ENCODE measurements at places on chromosomes 7 and 10.

GRCh38 chr7:130160455-130160854 lies 44.8 kb downstream of the TMEM209 start:
- DNase-seq, result no peak

DNA sequence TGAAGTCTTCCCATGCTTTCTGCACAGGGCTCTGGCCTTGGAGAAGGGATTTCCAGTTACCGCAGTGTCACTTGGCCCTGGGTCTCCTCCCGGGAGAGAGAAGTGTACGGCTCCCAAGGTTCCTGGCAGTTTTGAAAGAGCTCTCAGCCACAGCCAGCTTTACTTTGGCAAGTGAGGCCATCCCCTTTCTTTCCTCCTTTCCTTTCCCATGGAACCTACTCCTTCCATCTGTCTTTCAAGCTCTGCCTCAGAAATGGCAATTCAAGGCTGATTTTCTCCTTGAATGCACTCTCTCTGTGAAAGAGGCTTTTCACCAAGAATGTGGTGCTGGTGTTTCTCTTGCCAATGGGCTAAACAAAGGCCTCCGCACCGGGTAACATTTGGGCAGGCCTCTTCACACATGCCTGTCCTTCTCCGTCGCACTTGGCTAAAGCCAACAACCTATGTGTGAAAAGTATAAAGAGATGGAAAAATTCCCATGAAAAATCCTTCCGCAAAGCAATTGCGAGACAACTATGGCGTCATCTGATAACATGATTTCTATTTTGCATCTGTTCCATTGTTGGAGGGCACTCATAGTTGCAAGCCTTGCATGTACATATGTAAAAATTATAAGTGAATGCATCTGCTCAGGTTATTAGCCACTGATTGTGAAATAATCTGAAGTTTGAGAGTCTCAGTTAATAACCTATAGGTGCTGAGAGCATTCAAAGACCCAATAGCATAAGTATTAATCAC lies 125.4 kb downstream of the PFKFB3 start:
- no peak for DNase-seq

DNA sequence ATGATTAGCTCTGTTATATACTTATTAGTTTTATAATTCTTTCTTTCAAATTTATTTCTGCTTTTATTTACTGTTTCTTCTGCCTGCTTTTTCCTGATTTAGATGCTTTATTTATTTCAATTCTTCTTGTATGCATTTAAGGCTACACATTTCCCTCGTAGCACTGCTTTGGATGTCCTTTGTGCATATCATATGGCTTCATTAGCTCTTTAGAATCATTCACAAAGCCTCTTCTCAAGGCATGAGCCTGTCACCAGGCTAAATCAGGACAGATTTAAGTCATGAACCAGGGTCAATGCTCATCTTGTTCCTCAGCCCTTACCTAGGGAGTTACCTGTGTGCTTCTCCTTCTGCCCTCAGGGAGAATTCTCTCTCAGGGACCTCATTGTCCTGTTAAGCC lies 56.3 kb downstream of the BAMBI start:
- no peak for DNase-seq

DNA sequence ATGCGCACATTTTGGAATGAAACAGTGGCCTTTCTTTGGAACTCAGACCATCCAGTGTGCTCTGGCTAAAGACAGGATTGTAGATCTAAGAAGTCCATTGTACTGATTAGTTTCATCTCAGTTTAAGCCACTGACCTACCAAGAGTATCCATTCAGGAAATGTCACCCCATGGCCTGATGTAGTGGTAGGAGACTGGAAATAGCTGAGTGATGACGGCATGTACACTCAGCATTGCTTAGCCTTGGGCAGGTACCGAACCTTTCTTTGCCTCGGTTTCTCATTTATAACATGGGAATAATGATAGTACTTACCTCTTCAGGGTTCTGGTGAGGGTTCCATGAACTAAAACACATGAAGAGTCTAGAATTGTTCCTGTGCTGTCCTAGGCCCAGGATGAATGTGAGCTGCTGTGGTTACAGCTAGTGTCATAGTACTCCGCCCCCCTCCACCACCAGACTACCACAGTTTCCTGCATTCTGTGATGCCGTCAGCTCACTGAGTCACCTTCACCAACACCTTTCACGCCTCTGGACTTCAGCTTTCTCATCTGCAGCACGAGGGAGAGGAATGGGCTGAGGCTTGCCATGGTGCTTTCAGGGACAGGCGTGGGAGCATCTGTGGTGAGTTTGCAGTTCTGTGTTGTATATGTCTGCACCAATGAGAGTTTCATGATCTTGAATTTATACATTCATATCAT lies 484.0 kb upstream of the GALNT17 start:
- DNase-seq, result no peak

DNA sequence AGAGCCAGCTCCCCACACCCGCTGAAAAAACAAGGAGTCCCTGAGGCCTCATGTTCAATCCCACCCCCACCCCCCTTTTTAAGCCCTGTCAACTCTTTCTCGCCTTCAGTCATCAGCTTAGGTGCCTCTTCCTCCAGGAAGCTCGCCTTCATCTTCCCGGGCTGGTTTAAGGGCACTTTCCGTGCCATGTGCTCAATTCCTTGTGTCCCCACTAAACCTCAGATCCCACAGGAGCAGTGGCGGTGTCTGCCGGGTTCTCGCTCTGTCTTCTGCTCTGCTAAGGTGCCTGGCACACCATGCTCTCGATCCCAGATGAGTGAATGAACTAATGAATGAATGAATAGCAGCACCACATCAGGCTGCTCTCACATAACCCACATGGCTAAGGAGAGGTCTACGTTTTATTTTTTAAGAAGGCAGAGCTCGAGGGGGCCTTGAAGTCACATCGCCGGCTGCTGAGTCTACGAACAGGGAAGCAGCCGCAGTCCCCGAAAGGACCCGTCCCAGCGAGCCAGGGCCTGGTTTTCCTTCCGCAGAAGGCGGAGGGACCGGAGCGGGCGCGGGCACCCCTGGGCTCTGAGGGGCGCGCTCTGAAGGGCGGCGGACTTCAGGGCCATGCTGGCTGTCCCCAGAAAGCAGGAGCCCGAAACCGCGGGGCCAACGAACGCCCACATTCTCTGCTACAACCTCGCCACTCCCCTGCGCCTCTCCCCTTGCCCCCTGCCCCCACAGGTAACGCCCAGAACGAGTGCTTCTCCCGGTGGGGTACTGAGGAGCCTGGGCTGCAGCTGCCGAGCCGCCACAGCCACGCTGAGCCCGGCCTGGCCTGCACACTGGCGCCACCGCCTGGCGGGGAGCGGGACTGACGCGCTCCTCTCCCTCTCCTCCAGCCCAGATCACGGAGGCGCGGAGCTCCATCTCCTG lies 73.4 kb upstream of the KCNMA1 start:
- peak; percentile 93 for DNase-seq

DNA sequence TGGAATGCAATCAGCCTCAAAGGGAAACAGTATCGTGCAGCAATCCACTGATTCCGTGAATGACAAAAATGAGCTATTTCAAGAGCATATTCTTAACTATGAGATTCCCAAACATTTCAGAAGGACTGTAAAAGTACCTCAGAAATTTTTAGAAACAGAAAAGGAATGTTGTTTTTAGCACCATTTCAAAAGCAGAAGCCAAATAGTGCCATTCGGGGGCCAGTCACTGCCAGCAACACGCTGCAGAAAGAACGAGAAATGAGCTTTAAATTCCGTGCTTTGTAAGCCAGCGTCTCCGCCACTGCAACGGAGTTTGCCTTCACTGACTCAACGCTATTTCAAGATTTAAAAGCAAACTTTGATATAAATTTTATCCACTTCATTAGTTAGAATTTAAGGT lies 6.3 kb downstream of the NUDT5 start:
- no peak for DNase-seq

- DNase-seq, result peak; percentile 34
Observed at GRCh38 chr10:14244147-14244546, 86.6 kb downstream of the FRMD4A start.

DNA sequence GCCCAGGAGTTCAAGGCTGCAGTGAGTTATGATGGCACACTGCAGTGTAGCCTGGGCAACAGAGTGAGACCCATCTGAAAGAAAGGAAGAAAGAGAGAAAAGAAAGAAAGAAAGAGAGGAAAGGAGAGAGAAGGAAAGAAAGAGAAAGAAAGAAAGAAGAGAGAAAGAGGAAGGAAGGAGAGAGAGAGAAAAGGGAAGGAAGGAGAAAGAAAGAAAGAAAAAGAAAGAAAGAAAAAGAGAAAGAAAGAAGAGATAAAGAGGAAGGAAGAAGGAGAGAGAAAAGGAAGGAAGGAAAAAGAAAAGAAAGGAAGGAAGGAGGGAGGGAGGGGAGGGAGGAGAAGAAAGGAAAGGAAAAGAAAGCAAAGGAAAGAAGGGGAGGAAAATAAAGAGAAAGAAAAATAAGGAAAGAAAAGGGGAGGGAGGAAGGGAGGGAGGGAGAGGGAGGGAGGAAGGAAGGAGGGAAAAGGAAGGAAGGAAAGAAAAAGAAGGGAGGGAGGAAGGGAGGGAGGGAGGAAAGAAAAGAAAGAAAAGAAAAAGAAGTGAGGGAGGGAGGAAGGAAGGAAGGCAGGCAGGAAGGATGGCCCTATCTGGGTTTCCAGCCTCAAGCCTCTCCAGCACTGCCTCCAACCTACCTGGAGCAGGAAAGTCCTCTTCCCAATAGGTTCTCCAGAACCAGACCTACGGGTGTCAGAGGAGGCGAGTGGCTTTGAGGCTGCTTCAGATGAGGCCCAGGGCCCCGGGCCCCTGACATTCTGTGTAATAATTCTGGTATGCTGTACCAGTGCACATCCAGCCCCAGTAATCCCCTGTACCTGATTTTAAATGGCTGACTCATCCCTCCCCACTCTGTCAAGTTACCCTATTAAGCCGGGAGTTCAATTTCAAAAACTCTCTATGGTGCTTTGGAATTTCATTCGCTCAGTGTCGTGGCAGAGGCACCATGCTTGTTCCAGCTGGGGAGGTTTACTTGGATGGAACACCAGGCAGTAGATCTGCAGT lies 6.8 kb upstream of the PARD3 start:
- peak; percentile 21 for DNase-seq

- DNase-seq, result no peak
Observed at GRCh38 chr10:124174673-124175645, 81.6 kb upstream of the CHST15 start.

- DNase-seq, result no peak
Observed at GRCh38 chr10:86753051-86753450, 3.4 kb upstream of the BMPR1A start.

DNA sequence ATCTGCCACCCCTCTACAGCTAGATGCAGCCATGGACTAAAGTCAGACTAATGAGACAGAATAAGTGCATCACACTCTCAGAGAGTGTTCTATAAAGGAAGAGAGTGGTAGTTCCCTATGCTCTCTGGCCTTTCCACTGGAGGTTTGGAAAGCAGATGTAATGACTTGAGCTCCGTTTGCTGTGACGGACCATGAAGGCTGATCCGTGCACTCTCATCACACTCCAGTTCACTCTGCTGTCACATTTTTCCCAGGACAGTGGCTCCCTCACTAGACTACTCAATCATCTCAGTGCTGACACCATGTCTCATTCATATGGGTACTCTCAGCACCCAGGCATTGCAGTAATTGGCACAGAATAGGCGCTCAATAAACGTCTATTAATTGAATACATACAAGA lies 20.4 kb downstream of the TRDMT1 start:
- no peak for DNase-seq

- DNase-seq, result no peak
Observed at GRCh38 chr10:43257347-43258210, 9.3 kb downstream of the RASGEF1A start.

DNA sequence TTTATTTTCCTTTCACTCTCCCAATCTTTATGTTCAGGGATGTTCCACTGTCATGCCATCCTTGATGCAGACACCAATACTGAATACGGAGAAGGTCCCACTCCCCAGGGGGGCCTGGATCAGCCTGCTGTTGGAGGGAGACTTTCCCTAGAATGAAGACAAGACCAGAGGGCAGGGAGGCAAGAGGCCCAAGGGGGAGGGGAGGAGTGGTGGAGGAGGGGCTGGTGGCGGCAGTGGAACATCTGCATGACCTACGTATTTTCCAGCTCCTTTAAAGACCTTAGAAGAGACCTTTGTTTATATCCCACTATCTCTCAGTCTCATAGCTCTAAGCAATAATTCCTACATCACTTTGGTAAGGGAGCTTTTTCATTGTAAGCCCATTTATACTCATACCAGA lies 183.0 kb downstream of the HECW1 start:
- DNase-seq, result peak; percentile 30

DNA sequence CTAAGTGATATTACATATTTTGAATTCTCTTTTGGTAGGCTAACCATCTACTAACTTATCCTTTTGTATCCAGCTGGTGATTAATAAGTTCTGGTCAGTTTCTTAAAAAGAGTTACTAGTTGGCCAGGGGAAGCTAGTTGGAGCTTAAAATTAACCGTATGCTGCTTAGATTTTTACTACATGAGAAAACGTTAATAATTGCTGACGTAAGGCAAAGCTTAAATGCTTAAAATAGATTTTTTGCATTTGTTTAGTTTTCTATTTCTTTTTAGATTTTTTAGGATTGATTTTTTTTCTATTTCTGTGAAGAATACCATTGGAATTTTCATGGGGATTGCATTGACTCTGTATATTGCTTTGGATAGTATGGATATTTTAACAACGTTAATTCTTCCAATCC lies 32.6 kb downstream of the CCDC172 start:
- DNase-seq, result no peak

GRCh38 chr7:4067476-4067760 lies 614.7 kb upstream of the FOXK1 start:
- DNase-seq, result no peak

- DNase-seq, result no peak
Observed at GRCh38 chr10:44731283-44731682, 179.9 kb upstream of the TMEM72 start.

GRCh38 chr10:89515031-89515841 lies 20.2 kb downstream of the SLC16A12 start:
- DNase-seq, result no peak

- no peak for DNase-seq
Observed at GRCh38 chr7:43933902-43934560, 7.8 kb downstream of the UBE2D4 start.

GRCh38 chr10:89574368-89574767 lies 39.0 kb upstream of the SLC16A12 start:
- DNase-seq, result no peak

GRCh38 chr10:104415526-104416165 lies 62.0 kb downstream of the CFAP58 start:
- no peak for DNase-seq

All from ELF-1 (cell line).